ENCODE measurements at places on chromosomes 2 and 18.
A peak's percentile ranks its signal among the peaks of the same experiment; 100 is the strongest.

DNA sequence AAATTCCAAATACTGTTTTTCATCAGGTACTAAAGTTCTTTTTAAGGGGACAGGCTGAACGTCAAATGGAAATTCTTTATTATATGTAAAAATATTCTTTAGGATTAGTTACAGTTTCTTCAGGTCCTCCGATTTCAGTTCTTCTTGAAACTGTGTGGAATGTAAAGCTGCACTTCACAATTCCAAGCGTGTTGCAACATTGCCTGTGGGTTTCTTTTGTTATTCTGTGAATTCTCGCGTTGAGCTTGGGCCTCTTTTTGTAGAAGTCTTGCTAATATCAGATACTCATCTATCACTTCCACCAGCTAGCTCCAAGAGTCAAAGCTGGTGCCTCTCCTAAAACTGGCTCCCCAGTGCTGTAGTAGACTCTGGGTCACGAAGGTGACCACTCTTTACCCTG, 642.6 kb downstream of the METTL4 start:
- no peak for DNase-seq

- no peak for DNase-seq
These were observed 4.6 kb upstream of the BOK start for GRCh38 chr2:241553981-241554380.

DNA sequence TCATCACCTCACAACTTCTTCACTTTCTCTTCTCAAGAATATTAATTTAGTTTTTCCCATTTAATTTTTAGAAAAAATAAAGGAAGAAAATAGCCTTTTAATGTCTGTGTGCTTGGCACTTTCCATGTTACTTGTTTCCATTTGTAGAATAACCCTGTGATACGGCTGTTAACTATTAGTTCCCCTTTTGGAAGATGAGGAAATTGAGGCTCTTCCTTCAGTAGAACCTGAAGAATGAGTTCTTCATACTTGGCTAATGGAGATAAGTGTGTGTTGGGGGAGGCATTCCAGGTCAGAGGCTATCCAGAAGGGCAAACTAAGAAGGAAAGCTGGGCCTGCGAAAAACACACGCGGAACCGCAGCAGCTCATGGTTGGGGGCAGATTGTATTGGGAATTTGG, 38.3 kb downstream of the ZNF532 start:
- no peak for DNase-seq

DNA sequence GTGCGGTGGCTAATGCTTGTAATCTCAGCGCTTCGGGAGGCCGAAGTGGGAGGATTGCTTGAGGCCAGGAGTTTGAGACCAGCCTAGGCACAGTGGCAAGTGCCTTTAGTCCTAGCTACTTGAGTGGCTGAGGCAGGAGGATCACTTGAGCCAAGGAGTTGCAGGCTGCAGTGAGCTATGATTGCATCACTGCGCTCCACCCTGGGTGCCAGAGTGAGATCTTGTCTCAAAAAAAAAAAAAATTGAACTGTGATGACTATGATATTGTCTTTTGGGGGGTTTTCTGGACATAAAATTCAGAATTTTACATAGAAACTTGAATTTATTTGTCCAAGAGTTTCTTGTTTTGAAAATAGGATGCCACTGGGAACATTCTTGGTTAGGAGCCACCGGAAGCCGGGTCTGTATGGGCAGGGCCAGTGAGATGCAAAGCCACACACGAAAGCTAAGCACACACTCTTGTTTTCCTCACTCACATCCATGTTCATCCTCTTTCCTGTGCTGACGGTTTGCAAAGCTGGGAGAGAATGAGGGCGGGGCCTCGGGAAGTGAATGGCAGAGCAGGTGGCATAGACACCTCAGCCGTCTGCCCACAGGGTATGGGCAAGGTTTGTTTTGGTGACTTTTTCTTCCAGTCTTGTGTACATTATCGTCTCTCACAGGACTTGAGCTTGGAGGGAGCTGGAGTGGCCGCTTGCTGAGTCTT, 12.6 kb downstream of the AGAP1 start:
- no peak for DNase-seq

DNA sequence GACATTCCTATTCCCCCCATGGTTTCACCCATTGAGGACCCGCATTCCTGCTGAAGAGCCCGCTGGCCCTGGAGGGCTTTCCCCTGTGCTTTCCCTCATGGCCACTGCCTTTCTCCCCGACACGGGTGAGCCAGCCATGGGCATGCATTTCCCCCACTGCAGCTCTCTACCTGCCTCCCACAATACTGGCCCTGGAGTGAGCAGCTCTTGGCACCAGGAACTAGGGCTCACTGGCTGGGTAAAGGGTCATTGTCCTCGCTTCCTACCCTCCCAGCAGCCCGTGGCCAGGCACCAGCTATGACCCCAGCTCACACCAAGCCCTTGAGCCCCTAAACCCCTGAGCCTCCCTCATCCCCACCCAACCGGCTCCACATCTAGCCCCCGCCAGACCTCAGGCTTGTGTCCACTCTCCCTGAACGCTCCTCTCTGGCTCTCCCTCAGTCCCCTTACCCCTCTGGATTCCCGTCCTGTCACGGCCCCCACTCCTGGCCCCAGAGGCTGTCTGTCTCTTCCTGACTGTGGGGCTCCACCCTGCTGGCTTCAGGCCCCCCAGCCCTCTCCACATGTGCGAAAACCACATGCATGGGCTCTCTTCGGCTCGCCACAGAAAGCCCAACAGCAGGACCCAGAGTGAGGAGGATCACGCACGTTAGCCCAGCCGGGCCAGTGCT, 199.8 kb downstream of the ZFP36L2 start:
- DNase-seq, result no peak

DNA sequence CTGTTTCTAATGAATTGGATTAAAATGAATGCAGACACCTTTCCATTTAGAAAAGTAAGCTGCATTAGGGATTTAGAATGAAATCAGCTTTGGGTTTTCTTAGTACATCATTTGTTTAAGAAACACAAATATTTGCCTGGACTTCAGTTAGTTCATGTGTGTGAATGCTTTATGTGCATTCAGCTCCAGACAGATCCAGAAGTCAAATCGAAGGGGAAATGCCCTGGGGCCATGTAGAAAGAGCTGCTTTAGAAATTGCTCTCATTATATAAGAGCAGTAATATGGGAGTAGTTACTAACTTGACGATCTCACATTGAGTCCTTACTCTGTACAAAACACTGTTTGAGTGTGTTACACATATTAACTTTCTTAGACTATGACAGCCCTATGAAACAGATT, 88.0 kb upstream of the TTC39C start:
- DNase-seq, result no peak

- no peak for DNase-seq
These were observed 8.0 kb downstream of the AGXT start for GRCh38 chr2:240876475-240877251.

GRCh38 chr2:97712693-97713295, 582 bp upstream of the ZAP70 start:
- DNase-seq, result no peak

- DNase-seq, result no peak
These were observed 33.6 kb upstream of the CELF4 start for GRCh38 chr18:37598966-37599896.

DNA sequence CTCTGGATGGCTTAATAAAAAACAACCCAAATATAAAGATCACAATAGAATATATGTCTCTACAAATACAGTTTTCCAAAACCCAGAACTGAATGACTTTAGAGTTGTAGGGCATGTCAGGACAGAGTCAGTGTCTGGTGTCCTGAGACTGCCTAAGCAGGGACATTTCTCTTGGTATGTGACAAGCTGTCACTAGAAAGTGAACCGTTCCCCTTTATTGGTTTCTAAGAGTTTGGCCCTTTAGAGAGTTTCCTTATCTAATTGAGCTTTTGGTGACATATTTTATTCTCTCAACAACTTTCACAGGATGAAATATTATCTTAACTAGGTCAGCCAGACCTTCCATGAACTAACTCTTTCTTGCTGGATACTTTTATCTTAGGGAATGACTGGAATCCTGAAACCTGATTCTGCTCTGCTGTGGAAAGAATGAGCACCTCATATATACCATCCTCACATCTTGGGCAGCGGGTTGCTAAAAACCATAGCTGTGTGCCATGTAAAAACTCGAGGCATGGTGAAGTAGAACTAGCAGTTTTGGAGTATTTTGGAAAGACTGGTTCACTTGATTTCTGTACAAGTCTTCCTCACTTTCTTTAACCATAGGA, 54.8 kb downstream of the CAVIN2 start:
- no peak for DNase-seq

- peak; percentile 52 for DNase-seq
These were observed at the start of gene CDH2 for GRCh38 chr18:28176948-28177827. Gene CDH2 (minus strand): TSS chr18:28177130. CDS start chr18:28177022, 108 bp downstream.

DNA sequence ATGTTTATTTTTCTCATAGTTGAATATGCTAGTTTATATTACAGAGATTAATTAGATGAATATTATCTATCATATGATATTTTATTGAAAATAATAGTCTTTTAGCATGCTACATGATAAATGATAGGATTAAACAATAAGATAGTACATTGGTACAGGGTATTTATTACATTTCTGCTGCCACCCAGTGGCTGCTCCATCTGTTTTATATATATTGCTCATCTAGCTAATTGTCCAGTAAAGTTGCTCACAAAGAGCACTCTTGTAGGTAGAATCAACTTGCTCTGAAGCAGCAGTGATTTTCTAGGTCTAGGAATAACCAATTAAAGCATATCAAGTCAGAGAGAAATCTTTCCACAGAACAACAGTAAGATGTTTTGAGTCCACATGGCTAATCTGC, 183.3 kb downstream of the ASXL3 start:
- DNase-seq, result no peak

- no peak for DNase-seq
These were observed 62.9 kb downstream of the POMC start for GRCh38 chr2:25105336-25106085.

GRCh38 chr18:73688851-73689711, 458.6 kb downstream of the FBXO15 start:
- no peak for DNase-seq

DNA sequence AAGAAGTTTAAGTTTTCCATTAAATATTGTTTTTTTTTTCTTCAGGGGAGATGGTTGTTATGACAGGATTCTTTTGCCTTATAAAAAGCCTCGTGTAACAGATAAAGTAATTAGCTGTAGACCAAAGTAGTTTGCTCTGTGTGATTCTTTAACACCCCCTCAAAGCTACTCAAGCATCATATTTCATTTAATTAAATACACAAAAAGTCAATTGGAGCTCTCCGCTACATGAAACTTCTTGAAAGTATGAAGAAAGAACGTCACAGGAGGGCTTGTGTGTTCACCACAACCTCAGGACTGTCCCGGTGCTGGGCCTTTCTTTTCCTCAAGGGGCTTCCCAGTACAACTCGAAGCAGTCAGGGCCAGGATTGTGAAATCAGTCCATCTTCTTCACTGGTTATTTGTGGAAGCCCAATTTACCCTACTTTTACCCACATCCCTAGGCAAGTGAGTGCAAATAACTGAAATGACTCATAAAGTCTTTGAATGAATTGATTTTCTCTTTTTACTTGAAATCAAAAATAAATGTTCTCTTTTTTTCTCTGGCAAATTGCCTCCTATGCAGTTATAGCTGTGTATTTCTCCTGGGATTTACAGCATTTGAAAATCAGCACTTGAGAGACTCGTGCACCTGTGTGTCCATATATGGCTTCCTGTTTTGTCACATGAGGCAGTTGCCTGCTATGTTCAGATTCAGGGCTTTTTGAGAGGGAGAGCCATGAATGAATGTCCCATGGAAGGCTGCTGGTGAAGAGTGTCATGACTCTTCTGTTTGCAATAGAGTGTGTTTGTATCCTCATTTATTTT, 48.6 kb downstream of the LINC00305 start:
- no peak for DNase-seq

DNA sequence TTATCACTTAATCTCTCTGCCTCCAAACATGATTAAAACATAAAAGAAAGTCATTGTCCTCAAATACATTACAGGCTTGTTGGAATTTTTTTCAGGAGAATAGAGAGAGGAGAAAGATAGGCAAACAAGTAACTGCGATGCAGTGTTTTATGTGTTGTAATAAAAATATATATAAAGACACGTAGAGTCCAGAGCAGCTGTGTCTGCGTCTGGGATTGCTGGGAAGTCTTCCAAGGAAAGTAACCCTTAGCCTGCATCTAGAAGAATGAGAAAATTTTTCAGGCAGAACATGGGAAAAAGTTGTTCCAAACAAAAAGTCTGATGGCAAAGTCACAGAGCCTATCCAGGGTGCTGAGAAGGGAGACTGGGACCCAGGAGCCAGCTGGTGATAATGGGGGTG, 91.8 kb upstream of the ST6GAL2 start:
- no peak for DNase-seq

DNA sequence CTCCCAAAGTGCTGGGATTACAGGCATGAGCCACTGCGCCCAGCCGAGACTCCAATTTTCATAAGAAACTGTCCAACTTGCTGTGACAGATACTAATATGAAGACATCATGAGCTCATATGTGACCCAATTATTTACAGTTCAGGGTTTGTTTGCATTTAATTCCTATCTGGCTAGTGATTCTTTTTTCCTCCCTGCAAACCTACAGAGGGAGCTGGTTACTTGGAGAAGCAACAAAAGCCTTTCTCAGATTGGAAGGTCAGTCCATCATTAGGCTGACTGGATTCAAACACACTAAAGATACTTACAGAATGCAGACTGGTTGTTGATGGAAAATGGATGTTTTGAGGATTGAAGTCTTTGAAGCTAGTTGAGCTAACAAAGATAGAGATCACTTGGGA, 176.4 kb downstream of the ANKRD44 start:
- no peak for DNase-seq

DNA sequence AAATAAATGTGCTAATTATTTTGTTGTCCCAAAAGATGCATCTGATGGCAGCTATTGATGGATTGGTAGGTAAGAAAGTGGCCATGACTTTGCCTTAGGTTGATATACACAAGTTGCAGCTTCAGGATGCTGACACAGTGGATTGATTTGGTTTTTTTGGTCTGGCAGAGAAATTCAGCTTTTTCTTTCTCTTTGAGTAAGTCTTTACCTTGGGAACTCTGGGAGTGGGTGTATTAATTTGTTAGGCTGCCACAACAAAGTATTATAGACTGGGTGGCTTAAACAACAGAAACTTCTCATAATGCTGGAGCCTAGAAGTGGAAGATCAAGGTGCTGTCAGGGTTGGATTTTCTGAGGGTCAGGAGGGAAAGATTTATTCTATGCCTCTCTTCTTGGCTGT, 19.8 kb upstream of the ICOS start:
- DNase-seq, result no peak

GRCh38 chr2:120599656-120600055, 136.0 kb upstream of the GLI2 start:
- no peak for DNase-seq

- DNase-seq, result no peak
These were observed 16.3 kb downstream of the RDH14 start for GRCh38 chr2:18544171-18544570.

GRCh38 chr18:71442731-71443141, 1101.4 kb downstream of the CBLN2 start:
- DNase-seq, result no peak
